GM04504 (cell line): ENCODE measurements at places on chromosomes 7 and 10.

DNA sequence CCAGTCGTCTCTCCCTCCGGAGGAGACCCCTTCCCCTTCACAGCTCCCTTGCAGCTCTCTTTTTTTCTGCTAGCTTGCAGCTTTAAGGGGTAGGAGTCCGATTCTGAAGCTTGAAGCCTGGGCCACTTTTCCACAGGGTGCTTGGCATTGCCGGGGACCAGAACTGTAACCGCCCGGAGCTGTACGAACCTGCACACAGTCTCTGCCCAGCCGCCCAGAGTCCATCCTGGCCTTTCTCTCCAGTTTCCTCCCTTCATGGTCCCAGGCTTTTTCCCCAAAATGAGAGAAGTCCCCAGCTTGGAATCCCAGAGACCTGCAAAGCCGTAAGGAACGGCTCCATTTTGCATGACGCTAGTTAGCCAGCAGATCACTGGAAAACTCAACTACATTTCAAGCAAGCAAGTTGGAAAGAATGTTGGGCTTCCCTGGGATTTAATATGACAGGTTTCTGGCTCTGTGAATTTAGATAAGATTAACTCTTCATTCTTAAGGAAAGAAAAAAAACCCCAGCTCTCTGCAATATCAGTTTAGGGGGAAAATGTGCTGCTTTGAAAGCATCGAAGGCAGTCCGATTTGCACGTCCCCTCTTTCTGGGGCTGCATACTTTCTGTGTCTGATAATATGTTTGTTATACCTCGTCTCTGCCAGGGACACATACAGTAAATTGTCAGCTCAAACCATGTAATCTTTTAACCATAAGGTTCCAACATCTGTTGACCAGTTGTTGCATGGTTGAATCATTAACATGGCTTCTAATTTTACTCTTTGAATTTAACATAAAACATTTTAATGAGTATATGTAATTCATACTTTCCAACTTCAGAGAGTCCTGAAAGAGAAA lies 190.0 kb upstream of the LYZL2 start:
- DNase-seq: no peak

DNA sequence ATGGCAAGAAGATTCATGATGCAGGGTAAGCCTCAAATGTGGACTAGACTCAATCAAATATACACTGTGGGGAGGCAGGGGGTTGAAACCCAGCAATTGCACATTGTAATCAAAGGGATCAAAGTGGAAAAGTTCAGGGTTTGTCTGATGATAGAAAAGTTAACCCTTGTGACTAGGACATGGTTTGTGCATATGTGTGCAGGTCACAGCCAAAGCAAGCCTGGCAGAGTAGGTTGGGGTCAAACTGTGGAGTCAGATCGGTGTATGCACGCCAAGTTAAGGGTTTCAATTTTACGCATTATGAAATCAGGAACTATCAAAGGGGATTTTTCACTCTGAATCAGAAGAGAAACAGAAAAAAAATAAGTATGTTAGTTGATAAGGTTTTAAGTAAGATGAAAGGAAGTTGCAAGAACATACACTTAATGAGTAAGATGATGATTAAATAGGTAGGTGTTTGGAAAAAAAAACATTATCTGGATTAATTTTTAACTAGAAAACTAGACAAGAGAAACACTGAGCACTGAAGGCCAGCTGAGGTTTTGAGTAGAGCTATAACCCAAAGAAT lies 188.3 kb downstream of the DGKB start:
- no peak for DNase-seq

GRCh38 chr10:90174531-90174930 lies 473.1 kb downstream of the KIF20B start:
- DNase-seq: no peak

DNA sequence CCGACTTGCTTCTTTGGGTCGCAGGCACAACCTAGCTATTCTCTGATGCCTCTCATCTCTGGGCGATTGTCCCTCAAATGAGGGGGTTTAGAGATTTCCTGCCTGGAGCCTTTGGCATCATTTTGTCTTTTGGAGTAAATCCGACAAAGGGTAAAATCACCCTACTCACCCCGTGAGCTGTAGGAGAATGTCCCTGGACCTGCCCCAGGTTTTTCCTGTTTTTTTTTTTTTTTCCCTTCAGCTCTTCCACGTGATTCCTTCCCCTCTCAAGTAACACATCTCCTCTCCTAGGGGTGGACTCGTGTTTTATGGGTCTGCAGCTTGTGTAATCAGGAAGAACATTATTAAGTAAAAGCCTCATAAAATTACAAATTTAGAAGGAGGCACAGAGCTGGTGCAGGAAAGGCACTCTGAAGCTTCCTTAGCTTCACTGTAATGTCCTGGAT lies 128.4 kb upstream of the ZNF746 start:
- peak; percentile 20 for DNase-seq

DNA sequence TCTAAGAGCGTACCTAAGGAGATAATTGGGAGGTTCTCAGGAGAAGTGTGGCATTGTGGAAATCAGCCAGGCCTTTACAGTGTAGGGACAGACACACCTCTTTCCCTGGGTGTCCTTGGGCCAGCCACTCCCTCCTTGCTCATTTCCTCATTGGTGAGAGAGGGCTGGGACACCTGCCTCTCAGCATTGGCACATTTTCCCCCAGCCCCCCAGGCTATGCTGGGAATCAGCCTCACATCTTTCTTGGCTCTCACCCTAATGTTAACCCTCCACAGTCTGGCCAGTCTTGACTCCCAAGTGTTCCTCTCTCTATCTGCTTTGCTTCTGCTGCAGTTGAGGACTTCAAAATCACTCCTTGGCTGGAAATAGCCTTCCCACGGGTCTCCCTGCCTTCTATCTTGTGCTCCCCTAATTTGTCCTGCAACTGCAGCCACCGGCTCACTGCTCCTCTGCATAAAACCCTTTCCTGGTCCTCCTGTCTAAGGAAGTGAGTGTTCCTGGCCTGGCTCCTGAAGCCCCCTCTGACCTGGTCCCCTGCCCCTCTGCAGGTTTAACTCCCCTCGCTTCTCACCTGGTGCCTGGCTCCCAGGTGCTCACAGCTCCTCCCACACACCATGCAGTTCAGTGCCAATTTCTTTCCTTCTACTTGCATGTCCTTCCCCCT lies 15.8 kb downstream of the TBXAS1 start:
- no peak for DNase-seq

DNA sequence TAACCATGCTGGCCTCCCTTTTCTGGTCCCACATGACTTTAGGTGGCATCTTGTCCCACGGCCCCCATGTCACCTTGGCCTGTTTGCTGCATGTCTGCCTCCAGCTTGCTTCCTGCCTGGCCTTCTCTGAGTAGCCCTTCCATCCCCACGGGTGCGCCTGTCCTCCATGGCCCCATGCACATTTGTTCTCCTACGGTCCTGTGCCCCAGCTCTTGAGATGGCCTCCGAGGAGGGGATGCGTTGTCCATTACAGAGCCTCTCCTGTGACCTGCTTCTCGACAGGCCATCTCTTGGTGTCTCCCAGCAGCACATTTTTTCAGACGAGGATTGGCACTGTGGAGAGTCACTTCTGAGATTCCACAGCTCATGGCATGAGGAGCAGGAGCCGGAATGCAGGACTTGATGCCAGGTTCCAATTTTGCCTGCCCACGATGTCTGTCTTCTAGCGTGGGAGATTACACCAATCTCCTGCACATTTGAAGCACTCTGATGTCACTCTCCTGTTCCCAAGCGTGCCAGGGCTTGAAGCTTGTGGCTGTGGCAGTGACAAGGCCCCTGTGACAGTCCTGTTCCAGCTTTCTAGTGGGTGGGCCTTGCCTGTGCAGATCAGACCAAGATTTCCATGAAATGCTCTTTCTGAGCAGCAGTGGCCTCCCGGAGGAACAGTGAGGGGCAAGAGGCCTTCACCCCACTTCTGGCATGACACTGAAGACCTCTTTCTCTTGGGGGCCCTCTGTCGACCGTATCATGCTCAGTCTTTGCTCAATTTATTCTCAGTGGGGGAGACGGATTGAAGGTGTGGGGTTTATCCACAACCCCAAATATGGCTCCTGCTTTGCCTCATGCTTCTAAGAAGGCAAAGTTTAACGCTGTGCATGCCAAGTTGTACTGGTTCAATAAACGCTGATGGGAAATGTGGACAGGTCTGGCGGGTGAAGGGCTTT lies 13.4 kb downstream of the WDFY4 start:
- no peak for DNase-seq

DNA sequence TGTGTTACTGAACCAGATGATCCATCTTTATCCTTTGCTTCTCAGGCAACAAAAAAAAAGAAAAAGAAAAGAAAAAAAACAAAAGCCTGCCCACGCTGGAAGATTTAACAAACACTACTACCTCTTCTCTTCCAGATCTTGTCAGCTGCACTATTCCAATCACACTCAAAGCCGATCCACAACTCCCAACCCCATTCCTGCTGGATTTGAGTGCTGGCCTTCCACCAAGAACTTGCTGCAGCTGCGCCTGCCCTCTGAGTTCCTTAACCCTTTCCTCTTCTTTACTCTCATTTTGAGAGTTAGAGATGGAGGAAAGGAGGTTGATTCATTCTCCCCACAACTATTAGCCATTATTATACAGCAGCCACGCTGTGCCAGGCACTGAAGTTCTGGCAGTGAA lies 16.0 kb upstream of the ITGA8 start:
- no peak for DNase-seq

DNA sequence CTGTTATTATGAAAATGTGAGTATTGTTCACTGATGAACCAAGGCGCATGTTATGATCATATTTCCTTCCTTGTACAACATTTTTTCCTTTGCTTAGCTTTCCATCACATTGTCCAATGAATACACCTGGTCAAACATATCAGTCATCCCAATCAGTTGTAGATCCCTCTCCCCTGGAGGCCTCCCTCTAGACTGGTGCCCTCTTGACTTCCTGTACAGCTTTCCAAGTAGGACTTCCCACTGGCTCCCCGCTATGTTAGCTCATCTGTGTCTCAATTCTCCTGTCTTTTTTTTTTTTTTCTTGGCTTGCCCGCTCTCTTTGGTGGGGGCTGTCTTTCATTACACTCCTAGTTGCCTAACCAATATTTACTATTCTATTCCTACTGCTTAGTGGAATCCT lies 214.2 kb upstream of the NPY start:
- DNase-seq: no peak

GRCh38 chr7:27235387-27236311 lies 7.0 kb upstream of the EVX1 start:
- DNase-seq: no peak

DNA sequence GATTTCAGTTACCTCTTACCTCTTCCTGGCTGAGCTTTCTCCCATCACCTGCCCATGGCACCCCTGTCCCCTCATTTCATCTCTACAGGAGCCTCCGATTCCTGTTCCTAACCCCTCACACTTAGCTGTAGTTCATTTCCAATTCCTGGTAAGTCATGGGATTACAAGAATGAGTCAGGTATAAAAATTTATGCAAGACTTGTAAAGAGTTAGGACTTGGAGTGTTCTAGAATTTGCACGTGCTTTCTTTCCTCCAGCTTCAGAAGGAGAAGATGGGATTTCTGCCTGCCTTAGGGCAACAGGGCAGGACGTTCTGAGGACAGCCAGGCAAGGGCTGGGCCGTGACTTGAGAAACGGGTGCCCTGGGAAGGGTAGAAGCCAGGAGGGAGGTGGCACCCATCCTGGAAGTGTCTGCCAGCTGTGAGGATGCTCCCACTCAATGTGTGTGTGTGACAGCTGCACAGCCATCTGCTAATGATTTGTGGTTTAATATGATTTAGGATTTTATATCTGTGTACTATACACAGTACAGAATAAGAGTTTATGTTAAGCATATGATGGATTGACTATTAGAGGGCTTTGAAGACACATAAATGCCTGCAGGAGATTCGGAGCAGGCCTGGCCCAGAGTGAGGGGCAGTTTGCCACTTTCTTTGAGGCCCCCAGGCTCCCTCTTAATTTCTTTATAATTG lies 81.5 kb upstream of the VIPR2 start:
- DNase-seq: no peak

DNA sequence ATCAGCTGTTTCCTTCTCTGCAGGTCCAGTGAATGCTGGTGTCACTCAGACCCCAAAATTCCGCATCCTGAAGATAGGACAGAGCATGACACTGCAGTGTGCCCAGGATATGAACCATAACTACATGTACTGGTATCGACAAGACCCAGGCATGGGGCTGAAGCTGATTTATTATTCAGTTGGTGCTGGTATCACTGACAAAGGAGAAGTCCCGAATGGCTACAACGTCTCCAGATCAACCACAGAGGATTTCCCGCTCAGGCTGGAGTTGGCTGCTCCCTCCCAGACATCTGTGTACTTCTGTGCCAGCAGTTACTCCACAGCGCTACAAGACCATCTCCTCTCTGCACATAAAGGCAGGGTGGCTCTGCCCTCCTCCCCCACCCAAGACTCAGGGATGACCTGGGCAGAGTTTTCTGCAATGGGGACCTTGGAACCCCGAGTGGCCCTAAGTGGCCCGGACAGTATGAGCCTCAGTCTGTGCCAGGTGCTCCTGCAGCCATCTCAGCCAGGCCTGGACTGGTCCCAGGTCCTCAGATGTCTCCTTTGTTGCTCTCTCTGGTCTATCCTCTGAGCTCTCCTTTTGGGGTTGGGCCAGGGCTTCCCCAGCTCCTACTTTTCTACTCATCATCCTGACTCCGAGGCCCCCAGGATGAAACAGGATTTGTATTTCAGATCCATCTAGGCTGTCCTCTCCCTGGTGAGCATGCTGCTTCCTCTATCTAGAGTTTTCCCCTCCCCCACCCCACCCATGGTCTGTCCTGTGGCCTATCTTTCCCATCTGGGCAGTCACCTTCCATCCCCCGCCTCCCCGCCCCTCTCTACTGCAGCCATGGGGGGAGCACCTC lies 212.1 kb upstream of the PRSS58 start:
- DNase-seq: no peak

DNA sequence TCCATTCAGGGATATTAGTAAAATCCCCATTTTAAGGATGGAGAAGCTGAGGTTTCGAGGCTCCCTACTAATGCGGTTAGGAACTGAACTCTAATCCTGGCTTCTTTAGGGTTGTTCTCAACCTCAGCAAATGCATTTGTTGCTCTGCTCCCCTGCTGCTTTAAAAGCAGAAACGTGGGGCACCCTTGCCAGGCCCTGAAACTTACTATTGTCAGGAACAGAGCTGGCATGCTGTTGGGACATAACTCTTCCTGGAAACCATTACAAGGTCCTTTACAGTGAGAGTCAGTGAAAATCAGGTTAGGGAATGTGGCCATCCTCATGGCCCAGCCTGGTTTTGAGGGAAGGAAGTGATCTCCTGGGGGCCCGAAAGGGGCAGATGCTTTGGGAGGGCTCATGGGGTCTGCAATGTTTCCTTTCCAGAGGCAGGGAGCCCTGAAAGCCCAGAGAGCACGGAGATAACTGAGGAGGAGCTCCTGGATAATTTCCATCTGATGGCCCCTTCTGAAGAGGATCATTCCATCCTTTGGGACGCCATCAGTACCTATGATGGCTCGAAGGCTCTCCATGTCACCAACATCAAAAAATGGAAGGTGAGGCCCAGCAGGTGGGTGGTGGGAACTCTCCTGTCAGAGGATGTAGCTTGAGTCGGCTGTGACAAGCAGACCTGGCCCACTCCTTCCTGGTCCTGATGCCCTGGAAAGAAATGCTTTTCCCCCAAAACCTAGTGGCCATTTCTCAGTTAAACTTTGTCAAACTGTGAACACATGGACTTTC lies 2.0 kb downstream of the IGFBP1 start:
- no peak for DNase-seq

GRCh38 chr7:25122373-25122772 lies 2.7 kb downstream of the CYCS start:
- peak; percentile 40 for DNase-seq
